A549 treated with dexamethasone at 1 μM for 4 hours (cell line): ENCODE measurements at places on chromosomes 6 and 20. TPM values are rescaled to one million over a fixed set of nuclear protein-coding genes. Genes with fewer than 3 reads are reported as not detected.

The GNMT gene
- 0.08 to 0.19 TPM (median 0.13 TPM) in 4 of 5 replicates, not detected in the other for total RNA-seq

The GFRAL gene
- total RNA-seq = not detected in 5 replicates

The SIM1 gene
- not detected in 5 replicates for total RNA-seq

The GABRR1 gene
- total RNA-seq = not detected in 5 replicates

The GDAP1L1 gene
- total RNA-seq = 0.06 to 0.07 TPM in 2 of 5 replicates, not detected in the others

The GTSF1L gene
- not detected in 5 replicates for total RNA-seq

The PDRG1 gene
- 23.8 to 27.1 TPM (median 25.6 TPM) in 5 replicates for total RNA-seq

The APCDD1L gene
- total RNA-seq = 0.07 to 0.18 TPM (median 0.11 TPM) in 4 of 5 replicates, not detected in the other

The BMP5 gene
- total RNA-seq = 0.01 to 0.04 TPM in 2 of 5 replicates, not detected in the others

The DSP gene
- total RNA-seq = 36.3 to 56.9 TPM (median 48.8 TPM) in 5 replicates

The PRRT1 gene
- total RNA-seq = 0.35 to 1.1 TPM (median 0.68 TPM) in 5 replicates

The C20orf144 gene
- total RNA-seq = 0.08 to 0.15 TPM (median 0.09 TPM) in 5 replicates

The SOBP gene
- total RNA-seq = 0.62 to 1.3 TPM (median 1.0 TPM) in 5 replicates

The SMIM8 gene
- total RNA-seq = 2.3 to 4.1 TPM (median 3.2 TPM) in 5 replicates

The UBD gene
- 0.27 to 0.65 TPM (median 0.61 TPM) in 5 replicates for total RNA-seq

The HEY2 gene
- total RNA-seq = 0.04 to 0.05 TPM in 2 of 5 replicates, not detected in the others

The CCDC167 gene
- 37.5 to 52.4 TPM (median 40.4 TPM) in 5 replicates for total RNA-seq

The COQ3 gene
- 9.3 to 13.3 TPM (median 10.7 TPM) in 5 replicates for total RNA-seq

The ELOVL4 gene
- total RNA-seq = 1.4 to 1.8 TPM (median 1.6 TPM) in 5 replicates

The GGTLC1 gene
- total RNA-seq = not detected in 5 replicates

The ARG1 gene
- not detected in 5 replicates for total RNA-seq

The SRMS gene
- total RNA-seq = 0.11 to 0.14 TPM (median 0.13 TPM) in 4 of 5 replicates, not detected in the other

The SUMO4 gene
- not detected in 5 replicates for total RNA-seq

The BNIP5 gene
- total RNA-seq = 0.02 to 0.05 TPM (median 0.03 TPM) in 5 replicates

The ANKRD6 gene
- total RNA-seq = 1.3 to 2.1 TPM (median 1.8 TPM) in 5 replicates

The SAPCD1 gene
- total RNA-seq = 2.1 to 3.7 TPM (median 3.5 TPM) in 5 replicates

The CGA gene
- 0.29 to 0.72 TPM (median 0.47 TPM) in 5 replicates for total RNA-seq

The PCIF1 gene
- 24.6 to 32.6 TPM (median 31.8 TPM) in 5 replicates for total RNA-seq

The WFDC12 gene
- not detected in 5 replicates for total RNA-seq

The CLVS2 gene
- 0.07 to 0.27 TPM (median 0.20 TPM) in 5 replicates for total RNA-seq

The CDS2 gene
- total RNA-seq = 46.1 to 64.2 TPM (median 59.7 TPM) in 5 replicates

The TENT5A gene
- 0.94 to 1.5 TPM (median 1.1 TPM) in 5 replicates for total RNA-seq

The PROKR2 gene
- not detected in 5 replicates for total RNA-seq

The GPSM3 gene
- total RNA-seq = 0.26 to 0.48 TPM (median 0.36 TPM) in 5 replicates

The POM121L2 gene
- 0.02 TPM in 1 of 5 replicates, not detected in the others for total RNA-seq

The BMP6 gene
- total RNA-seq = 14.8 to 21.1 TPM (median 19.0 TPM) in 5 replicates

The MEI4 gene
- total RNA-seq = not detected in 5 replicates

The ZNF343 gene
- total RNA-seq = 12.8 to 16.5 TPM (median 14.3 TPM) in 5 replicates

The CRIP3 gene
- 0.11 to 0.71 TPM (median 0.28 TPM) in 5 replicates for total RNA-seq

The MUC22 gene
- total RNA-seq = 0.01 to 0.05 TPM (median 0.02 TPM) in 5 replicates

The ARHGAP40 gene
- total RNA-seq = 0.06 TPM in 1 of 5 replicates, not detected in the others

The TCF15 gene
- not detected in 5 replicates for total RNA-seq

The TCFL5 gene
- total RNA-seq = 3.6 to 4.3 TPM (median 3.8 TPM) in 5 replicates

The PIGU gene
- total RNA-seq = 22.2 to 32.0 TPM (median 30.1 TPM) in 5 replicates
